ENCODE measurements at places on chromosomes 11 and 22.

- no peak for DNase-seq
These were observed 23.6 kb upstream of the MUC5B start for GRCh38 chr11:1199241-1199750.

DNA sequence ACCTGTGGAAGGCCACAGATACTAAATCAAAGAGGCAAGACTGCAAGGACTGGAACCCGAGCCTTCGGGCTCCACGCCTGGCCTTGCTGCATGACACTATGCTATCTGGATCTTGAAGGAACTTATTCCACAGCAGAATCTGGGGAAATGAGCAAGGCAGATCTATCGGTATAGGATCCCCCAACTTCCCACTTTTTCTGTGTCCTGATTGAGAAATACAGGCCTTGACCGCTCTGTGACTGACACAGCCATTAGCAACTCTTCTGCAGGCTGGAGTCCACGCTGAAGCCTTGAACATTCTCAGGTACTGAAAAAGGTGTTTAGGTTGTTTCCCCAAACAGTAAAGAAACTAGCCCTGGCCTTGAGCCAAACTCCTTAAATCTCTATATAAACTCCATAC, 241.2 kb upstream of the NARS2 start:
- DNase-seq: no peak

DNA sequence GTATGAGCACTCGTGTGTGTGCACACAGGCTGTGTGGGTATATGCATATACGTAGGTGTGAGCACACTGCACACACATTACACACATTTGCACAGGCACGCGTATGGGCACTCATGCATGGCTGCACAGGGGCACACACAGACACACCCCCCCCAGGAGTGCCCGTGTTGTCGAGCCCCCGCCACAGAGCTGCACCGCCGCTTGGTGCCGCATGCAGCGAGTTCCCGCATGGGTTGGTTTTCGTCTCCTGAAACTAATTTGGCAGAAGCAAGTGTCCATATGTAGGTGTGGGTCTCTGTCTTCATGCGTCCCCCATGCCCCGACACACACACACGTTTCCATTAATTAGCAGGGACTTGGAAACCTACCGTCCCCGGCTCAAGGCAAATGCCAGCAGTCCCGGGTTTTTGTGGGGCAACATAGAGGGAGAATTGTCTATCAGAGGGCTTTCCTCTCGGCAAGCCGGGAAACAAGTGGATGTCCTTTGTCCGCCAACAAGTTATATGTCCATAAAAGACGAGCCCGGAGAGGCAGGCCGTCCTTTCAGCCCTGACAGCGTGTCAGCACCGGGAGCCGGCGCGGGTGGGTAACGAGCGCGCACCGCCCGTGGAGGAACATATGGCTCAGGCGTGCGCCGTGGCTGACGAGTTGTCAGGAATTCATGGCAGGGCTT, 1291.7 kb downstream of the BRD1 start:
- DNase-seq: no peak

GRCh38 chr11:105236664-105237063, 97.1 kb upstream of the CARD18 start:
- DNase-seq: no peak

- DNase-seq: no peak
These were observed 99.2 kb downstream of the PTPRJ start for GRCh38 chr11:48079596-48079995.

- DNase-seq: peak; percentile 72
These were observed 3.7 kb downstream of the SLC39A13 start for GRCh38 chr11:47411884-47412746.

DNA sequence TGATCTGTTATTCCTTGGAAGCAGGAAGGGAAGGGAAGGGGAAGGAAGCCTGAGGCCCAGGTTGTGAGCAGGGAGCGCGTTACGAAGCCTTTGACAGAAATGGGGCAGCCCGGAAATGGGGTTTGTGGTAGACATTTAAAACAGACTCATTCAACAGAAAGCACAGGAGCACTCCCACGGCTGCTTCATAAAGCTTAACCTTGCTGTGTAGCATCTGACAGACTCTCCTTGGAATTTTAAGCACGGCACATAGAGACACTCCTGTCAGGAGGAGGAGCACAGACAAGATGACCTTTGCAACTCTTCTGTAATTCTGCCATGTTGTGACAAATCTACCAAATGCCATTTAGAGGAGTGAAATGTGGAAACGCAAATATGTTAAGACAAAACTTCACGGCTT, 131.6 kb downstream of the FBXO7 start:
- no peak for DNase-seq

All from CD4-positive, alpha-beta T cell treated with Interleukin-17A for 4 hours (primary cell).